ENCODE measurements at places on chromosomes 11 and 22.

- no peak for DNase-seq
- H3K4me1 ChIP-seq: no peaks in the 10 kb centered on the region
- no peak overlapping the region for H3K27ac ChIP-seq
- H3K27me3 ChIP-seq: peaks cover 10% of the 10 kb centered on the region
- no peaks in the 10 kb centered on the region for H3K36me3 ChIP-seq
These were observed 3.2 kb downstream of the CHRM1 start for GRCh38 chr11:62917906-62918502.

DNA sequence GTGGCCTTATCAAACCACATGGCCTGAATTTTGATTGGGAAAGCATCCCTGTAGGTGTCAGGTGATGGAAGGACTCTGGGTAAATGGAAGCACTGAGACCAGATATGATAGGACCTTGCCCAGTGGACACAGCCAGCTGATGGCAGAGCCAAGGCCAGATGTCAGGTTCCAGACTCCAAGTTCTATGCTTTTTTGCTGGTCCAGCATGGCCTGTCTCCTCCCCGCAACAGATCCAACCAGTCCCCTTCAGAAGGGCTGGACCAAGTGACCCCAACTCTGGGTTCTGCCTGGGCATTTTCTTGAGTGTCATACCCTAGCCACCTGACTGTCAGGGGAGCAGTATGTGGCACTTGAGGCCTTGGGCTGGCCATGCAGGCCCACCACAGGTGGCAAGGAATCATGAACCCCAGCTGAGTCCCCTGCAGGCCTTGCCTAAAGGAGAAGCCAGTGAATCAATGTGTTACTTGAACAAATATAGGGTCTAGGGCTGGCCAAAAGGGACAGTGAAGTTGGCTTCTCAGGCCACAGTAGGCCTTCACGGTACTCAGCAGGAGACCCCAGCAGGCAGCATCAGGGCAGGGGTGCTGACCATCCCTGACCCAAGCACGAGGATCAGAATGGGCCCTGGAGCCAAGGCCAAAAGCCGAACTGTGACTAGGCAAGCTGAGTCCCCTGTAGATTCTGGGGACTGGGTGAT is 27.1 kb downstream of the KCNQ1OT1 start:
- no peak overlapping the region for H3K27ac ChIP-seq
- H3K4me1 ChIP-seq: no peaks in the 10 kb centered on the region
- no peak overlapping the region for H3K4me3 ChIP-seq
- no peaks in the 10 kb centered on the region for H3K27me3 ChIP-seq
- peak; percentile 7 for DNase-seq

GRCh38 chr11:100208207-100208606 is 478.9 kb upstream of the ARHGAP42 start:
- H3K27me3 ChIP-seq: no peaks in the 10 kb centered on the region
- no peak overlapping the region for H3K27ac ChIP-seq
- no peak for DNase-seq

GRCh38 chr11:80462211-80462610 is 1021.4 kb upstream of the TENM4 start:
- DNase-seq: no peak
- no peak overlapping the region for H3K4me3 ChIP-seq
- H3K27ac ChIP-seq: no peak overlapping the region
- H3K4me1 ChIP-seq: no peaks in the 10 kb centered on the region
- no peaks in the 10 kb centered on the region for H3K36me3 ChIP-seq
- H3K27me3 ChIP-seq: no peaks in the 10 kb centered on the region

GRCh38 chr22:44395118-44396005 is 82.6 kb upstream of the SHISAL1 start:
- H3K36me3 ChIP-seq: no peaks in the 10 kb centered on the region
- no peak overlapping the region for H3K27ac ChIP-seq
- DNase-seq: no peak
- H3K4me1 ChIP-seq: no peaks in the 10 kb centered on the region
- no peak overlapping the region for H3K4me3 ChIP-seq

DNA sequence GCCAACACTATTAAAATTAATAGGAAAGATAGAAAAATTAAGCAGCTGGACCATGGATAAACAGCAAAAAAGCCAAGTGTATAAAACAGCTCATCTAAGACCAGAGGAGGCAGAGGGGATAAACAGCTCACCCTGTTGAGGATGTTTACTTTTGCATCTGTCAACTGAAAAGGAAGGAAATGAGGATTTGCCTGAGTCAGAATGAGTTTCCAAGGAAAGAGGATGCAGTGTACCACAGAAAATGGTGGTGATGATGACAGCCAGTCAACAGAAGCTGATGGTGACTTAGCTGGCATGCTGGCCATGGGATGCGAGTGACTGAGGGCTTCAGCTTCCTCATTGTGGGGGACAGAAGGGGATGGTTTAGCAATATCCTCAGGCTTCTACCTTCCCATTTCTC is 183.5 kb downstream of the KIRREL3 start:
- no peak overlapping the region for H3K27ac ChIP-seq
- H3K4me3 ChIP-seq: no peak overlapping the region
- H3K36me3 ChIP-seq: no peaks in the 10 kb centered on the region

- no peak overlapping the region for H3K4me3 ChIP-seq
- no peaks in the 10 kb centered on the region for H3K36me3 ChIP-seq
- no peaks in the 10 kb centered on the region for H3K4me1 ChIP-seq
- H3K27me3 ChIP-seq: no peaks in the 10 kb centered on the region
- no peak for DNase-seq
These were observed 46.9 kb downstream of the OR4D9 start for GRCh38 chr11:59558270-59558643.

- no peaks in the 10 kb centered on the region for H3K27me3 ChIP-seq
- no peaks in the 10 kb centered on the region for H3K36me3 ChIP-seq
- no peak overlapping the region for H3K4me3 ChIP-seq
- no peaks in the 10 kb centered on the region for H3K4me1 ChIP-seq
These were observed 77.9 kb upstream of the POU2AF2 start for GRCh38 chr11:111167666-111168065.

DNA sequence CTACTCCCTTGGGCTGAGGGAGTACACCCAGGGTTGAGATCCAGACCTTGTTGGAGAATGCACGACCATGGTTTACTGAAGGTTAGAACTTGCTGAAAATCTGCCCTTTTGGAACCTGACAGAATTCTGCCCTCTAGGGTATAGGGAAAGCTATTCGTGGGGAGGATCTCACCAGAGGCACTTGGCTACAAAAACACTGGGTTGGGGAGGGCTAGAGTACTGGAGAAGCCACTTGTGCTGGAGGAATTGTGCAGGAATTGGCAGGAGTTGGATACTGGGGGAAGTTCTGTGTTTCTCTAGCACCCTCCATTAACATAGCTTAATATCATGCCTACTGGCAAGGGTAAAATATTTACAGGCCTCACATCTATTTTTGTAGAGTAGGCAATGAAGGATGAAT is 55.8 kb downstream of the PPME1 start:
- no peak overlapping the region for H3K4me3 ChIP-seq
- no peaks in the 10 kb centered on the region for H3K27me3 ChIP-seq
- H3K4me1 ChIP-seq: no peaks in the 10 kb centered on the region
- H3K27ac ChIP-seq: no peak overlapping the region
- DNase-seq: no peak
- no peaks in the 10 kb centered on the region for H3K36me3 ChIP-seq

DNA sequence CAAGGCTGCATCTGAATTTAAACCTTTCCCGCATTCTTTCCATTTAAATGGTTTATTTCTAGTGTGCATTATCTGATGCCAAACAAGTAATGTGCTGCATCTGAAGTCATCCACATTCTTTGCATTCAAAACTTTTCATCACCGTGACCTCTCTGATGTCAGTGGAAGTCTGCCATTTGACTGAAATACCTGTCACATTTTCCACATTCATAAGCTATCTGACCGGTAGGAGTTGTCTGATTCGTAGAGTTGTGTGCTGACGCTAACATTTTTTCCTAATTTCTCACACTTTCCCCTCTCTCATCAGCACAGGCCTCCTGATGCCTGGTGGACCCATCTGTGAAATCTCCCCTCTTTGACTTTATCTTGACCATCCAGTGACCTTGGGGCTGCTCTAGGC is 79.9 kb upstream of the BARX2 start:
- H3K4me1 ChIP-seq: no peaks in the 10 kb centered on the region
- no peak for DNase-seq
- no peaks in the 10 kb centered on the region for H3K27me3 ChIP-seq

GRCh38 chr11:3817181-3817800 is 8.9 kb downstream of the PGAP2 start:
- no peak overlapping the region for H3K4me3 ChIP-seq
- no peaks in the 10 kb centered on the region for H3K36me3 ChIP-seq
- H3K27me3 ChIP-seq: no peaks in the 10 kb centered on the region
- no peak overlapping the region for H3K27ac ChIP-seq
- no peak for DNase-seq
- no peaks in the 10 kb centered on the region for H3K4me1 ChIP-seq

DNA sequence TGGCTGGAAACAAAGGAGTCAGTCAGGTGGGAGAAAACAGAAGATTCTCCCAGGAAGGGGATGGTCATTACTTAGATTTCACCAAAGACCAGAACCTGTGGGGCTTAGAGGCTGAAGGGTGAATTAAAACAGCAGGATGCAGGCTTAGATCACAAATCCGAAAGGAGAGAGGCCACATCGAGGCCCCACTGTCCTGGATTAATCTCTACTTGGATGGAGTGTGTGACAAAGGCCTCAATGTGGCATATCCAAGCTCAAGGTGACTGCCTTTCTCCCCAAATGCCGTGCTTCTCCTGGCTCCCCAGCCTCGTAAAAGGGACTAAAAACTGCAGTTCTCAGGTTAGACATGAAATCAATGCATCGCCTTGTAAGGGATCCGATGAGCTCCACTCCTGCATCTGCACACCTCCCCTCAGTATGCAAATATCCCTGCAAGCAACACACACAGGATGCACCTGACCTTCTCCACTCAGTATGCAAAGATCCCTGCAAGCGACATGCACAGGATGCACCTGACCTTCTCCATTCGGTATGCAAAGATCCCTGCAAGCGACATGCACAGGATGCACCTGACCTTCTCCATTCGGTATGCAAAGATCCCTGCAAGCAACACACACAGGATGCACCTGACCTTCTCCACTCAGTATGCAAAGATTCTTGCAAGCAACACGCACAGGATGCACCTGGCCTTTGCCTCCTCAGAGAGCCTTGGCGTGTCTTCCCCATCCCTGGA is 447.4 kb downstream of the BRD1 start:
- H3K36me3 ChIP-seq: no peaks in the 10 kb centered on the region
- H3K27me3 ChIP-seq: no peaks in the 10 kb centered on the region
- no peaks in the 10 kb centered on the region for H3K4me1 ChIP-seq
- H3K27ac ChIP-seq: no peak overlapping the region

DNA sequence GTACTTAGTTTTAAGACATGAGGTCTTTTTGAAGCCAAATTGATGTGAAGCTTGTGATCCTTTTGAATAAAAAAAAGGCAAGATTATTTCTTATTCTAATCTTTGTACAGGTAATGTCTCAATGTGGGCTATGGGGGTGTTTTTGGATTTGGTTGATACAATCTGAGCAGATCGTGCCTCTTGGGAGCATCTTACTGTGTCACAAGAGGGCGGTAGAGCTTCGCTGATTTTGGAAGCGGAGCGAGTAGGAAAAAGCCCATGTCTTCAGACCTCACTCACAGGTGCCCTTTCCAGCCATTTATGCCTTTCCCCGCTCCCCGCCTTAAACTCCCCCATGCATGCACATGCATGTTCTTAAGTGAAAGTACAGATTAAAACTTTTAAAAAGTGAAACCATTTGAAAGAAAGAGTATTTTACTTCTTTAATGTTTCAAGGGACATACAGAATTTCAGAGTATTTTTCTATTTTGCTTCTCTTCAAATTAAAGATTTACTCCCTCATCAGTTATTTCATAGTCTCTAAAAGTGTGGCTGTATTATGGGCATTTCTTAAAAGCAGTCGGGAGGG is 18.8 kb downstream of the DDX25 start:
- H3K27ac ChIP-seq: no peak overlapping the region
- DNase-seq: peak; percentile 78
- no peak overlapping the region for H3K4me3 ChIP-seq
- H3K4me1 ChIP-seq: no peaks in the 10 kb centered on the region
- H3K27me3 ChIP-seq: no peaks in the 10 kb centered on the region
- H3K36me3 ChIP-seq: no peaks in the 10 kb centered on the region

Measured in colonic mucosa (tissue), 4 donors.